ENCODE measurements at places on chromosomes 7 and 10.
A peak's percentile ranks its signal among the peaks of the same experiment; 100 is the strongest.

GRCh38 chr7:35987016-35987415, 166.0 kb upstream of the EEPD1 start:
- no peak for DNase-seq

DNA sequence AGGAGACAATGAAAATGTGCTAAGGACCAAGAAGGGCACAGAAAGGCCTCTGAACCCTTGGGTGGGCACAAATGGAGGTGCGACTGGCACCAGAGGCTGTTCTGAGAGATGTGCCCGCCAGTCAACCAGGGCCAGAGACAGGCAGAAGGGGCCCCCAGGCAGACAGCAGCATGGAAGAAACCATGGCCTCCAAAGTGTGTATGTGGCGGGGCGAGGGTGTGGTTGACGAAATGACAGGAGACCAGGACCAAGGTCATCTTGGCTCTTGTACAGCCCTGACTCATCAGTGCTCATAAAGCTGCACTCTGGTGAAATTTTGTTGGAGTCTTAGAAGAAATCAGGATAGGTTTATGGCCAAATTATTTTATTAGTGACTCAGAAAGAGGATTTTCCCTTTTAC, 4.0 kb upstream of the MRPS24 start:
- DNase-seq = no peak

DNA sequence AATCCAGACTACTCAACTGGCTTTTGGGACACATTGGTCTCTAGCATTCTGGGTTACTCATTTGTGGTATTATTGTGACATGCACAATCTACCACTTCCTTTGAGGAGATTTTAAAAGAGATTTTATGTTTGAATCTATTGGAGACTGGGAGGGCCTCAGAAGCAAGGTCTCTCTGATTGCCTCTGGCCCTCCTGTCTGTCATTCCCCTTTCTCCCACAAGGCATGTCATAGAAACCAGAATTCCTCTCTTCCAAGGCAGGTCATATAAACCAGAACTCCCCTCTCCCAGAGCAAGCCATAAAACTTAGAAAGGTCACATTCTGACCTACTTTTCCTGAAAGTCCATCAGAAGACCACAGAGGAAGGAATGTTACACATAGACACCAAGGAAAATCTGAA, 777.7 kb downstream of the PHTF2 start:
- DNase-seq = no peak

DNA sequence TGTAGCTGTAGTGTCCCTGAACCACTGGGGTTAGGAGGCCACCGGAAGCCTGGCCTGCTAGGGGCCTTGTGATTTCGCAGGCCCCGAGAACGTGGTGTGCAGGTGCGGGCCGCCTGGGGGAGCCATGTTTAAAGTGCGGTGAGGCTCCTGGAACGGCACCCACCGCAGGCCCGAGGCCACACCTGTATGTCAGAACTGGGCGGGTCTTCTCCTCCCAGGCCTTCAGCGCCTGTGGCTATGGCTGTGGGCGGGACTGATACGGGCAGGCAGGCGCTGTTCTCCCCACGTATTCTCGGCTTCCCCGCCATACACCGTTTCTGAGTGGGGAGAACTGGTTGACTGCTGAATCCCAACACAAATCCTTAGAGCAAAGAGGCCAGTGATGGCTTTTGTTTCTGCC, 74.8 kb downstream of the DNAJB6 start:
- DNase-seq = peak; percentile 21

DNA sequence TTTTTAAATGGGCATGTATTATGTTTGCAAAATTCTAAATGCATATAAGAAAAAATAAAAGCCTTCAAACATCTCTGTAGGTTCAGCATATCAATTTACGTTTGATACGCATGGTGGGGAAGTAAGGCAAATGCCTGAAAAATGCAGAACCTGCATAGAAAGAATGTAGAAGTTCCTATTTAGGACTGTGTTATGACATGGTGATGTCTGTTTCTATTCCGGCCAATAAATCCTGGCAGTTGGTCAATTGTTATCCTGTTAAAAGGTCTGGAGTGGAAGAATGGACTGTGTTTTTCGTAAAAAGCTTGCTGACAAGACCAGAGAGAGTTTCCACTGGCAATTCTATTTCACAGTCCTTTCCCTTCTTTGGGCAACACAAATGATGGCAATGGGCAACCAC, 49.6 kb upstream of the CAV2 start:
- DNase-seq = no peak
